ENCODE measurements at places on chromosomes 16 and 17. TPM values are rescaled to one million over a fixed set of nuclear protein-coding genes. Genes with fewer than 3 reads are reported as not detected.
A peak's percentile ranks its signal among the peaks of the same experiment; 100 is the strongest.

- peak; percentile 98 for DNase-seq
These were observed at the start of gene ZCCHC14 for GRCh38 chr16:87492721-87493607. TSS of gene ZCCHC14 (minus strand) at chr16:87493024. CDS start at chr16:87492238, 786 bp downstream.

The OR3A3 gene
- total RNA-seq, result not detected

DNA sequence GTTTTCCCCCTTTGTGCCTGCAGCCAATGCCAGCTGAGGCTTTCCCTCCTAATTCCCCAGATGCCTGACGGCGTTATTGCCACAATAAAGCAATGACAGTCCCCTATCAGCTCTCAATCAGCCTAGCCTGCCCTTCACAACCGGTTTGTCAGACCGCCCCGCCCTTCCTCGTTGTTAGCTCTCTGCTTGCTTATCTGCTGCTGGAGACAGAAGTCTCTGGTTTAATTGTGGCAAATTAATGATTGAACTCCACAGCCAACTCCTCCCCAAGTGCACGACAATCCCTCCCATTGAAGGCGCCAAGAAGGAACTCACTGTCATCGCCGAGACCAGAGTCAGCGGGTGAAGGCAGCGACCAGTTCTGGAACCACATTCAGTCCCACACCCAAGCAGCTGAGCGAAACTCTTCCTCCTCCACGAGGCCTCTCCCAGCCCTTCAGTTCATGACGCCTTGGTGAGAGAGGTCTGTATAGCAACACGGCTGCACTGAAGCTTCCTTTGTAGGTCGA is 474.4 kb downstream of the SLC39A11 start:
- DNase-seq, result no peak

DNA sequence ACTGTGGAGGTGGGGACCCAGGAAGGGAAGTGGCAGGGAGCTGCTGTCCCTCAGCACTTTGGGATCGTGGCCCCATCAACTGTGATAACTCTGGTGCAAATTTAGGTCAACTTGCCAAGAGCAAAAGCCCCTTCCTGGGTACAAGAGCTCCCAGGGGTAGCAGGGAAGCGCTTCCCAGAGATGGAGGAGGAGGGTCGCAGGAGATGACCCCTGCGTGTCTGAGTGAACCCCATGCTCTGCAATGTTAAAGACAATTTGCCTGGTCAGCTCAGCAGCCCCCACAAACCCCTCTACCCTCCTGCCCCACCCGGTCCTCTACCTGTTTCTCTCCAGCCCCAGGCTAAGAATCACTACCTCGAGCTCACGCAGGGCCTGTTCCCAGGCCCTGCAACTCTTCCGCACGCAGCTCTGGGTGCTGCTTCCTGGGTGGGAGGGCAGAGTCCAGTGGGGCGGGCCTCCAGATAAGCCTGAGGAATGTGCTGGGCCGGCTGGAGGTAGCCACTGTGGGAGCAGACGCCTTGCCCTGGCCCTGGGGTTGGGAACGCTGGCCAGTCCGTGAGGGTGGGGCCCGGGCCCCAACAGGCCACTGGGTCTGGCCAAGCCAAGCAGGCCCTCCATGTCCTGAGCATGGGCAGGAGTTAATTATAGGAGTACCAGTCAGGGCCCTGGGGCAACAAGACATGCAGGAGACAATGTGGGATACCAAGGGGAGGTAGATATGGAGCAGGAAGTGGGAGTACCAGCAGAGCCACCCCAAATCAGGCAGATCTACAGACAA is 6.1 kb downstream of the DOK4 start:
- DNase-seq, result peak; percentile 54

GRCh38 chr17:80910043-80910442 is 81.6 kb upstream of the CHMP6 start:
- no peak for DNase-seq

DNA sequence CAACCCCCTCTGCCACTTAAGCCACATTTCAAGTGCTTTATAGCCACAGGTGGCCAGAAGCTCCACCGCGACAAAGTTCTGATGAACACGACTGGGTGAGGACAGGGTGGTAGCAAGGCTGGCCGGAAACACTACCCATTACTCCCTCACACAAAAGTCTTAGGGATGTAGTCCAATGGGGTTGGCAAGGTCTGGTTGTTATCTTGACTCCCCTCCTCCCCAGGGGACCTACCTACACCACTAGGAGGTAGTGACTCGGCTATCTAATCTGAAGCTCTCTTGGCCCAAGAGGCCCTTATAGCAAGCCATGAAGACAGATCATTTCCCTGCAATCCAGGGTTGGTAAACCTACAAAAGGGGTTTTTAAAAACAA is 8.4 kb downstream of the LITAFD start:
- DNase-seq, result no peak

DNA sequence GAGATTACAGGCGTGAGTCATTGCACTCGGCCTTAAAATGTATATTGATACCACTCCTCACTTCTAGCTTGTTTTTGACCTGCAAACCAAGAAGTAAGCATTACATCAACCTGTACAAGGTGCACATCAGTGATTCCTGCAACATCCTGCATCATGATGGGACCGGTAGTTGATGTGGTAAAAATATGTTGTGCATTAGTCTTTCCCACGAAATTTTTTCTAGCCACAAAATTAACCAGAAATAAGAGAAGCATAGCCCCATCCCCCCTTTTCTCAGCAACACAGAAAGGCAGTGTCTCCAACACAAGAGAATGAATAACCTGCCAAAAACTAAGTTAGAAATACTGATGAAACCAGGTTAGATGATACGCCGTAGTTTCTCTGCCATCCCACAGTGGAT is 21.1 kb upstream of the NSMCE1 start:
- no peak for DNase-seq

DNA sequence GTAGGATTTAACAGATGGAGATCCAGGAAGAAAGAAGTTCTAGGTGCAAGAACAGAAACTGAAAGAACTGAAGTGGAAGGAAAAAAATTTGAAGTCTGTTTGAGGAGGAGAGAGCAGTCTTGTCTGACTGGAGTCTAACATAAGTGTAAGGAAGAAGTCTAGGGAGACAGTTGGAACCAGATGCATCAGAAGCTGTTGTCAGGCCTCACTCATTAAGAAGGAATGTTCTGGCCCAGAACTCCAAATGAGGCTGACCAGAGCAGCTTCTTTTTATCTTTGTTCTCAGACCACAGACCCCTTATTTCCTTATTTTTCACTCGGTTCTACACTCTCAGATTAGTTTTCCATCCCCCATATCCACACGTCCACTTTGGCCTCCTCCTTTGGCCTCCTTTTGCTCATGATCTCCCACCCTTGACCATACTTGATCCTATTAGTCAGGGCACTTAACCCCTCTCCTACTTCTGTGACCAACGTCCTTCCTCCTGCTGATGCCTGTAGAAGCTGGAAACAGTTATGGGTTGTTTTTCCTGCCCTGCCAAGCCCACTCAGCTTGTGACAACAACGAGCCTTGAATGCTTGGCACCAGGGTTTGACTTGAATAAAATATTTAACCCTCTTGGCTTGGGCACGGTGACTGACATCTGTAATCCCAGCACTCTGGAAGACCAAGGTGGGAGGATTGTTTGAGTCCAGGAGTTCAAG is 7.0 kb upstream of the MYH2 start:
- no peak for DNase-seq

DNA sequence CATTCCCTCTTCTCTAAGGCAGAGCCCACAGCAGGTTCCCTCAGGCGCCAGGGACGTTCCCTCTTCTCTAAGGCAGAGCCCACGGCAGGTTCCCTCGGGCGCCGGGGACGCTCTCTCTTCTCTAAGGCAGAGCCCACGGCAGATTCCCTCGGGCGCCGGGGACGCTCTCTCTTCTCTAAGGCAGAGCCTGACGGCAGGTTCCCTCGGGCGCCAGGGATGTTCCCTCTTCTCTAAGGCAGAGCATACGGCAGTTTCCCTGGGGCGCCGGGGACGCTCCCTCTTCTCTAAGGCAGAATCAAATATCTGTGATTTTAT is 24.3 kb downstream of the ACSF3 start:
- DNase-seq, result no peak

The TNK1 gene
- total RNA-seq, result 0.05 TPM

- no peak for DNase-seq
These were observed 20.9 kb upstream of the MPO start for GRCh38 chr17:58301504-58302150.

The EXOC3L1 gene
- 2.2 TPM for total RNA-seq

DNA sequence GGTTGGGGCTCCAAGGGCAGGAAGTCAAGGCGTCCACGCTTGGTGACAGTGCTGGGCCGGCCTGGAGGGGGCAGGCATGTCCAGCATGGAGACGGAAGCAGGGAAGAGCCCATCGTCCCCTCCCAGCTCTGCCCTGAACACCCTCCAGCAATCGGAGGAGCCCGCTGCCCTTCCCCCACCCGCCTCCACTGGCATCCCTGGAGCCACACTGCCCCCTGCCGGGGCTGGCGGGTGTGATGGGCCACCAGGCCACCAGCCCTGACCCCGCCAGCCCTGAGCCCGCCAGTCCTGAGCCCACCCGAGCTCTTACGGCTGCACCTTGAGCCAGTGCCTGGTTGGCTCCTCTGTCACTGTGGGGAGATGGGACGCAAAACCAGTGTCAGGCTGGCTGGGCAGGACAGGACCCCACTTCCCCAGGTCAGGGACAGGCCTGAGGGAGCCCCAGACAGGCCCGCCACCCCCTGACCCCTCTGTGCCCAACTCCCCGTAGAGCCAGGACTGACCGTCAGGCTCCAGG is 4.1 kb upstream of the CDH15 start:
- peak; percentile 94 for DNase-seq

The RRN3 gene
- total RNA-seq, result 28.4 TPM

The SSH2 gene
- total RNA-seq, result 14.1 TPM

GRCh38 chr17:75720656-75721462 is at the start of gene ITGB4:
TSS of gene ITGB4 (plus strand) at chr17:75721459. CDS start at chr17:75724704, 3,245 bp downstream.
- DNase-seq, result no peak

DNA sequence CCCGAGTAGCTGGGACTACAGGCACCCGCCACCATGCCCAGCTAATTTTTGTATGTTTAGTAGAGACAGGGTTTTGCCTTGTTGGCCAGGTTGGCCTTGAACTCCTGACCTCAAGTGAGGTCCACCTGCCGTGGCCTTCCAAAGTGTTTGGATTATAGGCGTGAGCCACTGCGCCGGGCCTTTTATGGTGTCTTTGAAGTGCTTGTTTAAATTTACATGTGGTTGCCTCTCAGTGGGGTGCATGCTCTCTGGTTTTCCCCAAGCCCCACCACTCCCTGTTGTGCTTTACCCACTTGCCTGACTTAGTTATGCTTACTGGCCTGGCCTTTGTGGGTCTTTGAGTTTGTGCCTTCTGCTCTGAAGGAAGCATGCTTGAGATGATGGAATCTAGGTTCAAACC is 132.0 kb downstream of the PRKCB start:
- DNase-seq, result no peak

- DNase-seq, result no peak
These were observed 987 bp upstream of the HASPIN start for GRCh38 chr17:3722716-3723115.

- peak; percentile 70 for DNase-seq
These were observed 973 bp upstream of the UBTF start for GRCh38 chr17:44220213-44221083.

The SNX20 gene
- total RNA-seq, result 3.5 TPM

The TBC1D10B gene
- total RNA-seq, result 16.1 TPM

DNA sequence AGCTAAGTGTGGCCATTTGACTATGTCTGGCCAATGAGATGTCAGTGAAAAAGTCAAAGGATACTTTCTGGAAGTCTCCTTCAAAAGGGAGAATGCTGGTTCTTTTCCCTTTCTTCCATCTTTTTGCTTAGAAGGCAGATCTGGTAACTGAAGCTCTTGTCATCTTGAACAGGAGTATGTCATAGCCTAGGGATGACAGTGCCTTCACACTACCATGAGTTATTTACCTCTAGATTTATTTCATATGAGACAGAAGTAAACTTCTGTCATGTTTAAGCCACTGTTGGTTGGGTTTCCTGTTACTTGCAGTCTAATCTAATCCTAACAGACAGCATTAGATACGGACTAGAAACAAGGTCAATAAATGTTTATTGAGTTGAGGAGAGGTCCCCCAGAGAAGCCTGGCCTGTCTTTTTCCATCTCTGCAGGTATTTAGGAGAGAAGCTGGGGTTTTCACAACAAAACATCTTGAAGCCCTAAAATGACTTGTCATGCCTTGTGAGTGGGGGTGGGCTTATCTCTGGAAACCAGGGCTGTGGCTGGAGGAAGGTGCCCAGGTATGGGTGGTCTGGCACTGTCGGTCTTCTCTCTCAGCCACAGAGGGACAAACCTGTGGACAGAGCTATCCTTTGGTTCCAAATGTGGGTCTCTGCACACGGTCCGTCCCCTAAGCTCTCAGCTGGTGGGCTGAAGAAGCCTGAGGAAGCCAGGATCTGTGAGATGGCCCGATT is 28.5 kb downstream of the TMEM98 start:
- DNase-seq, result no peak

The NPIPA3 gene
- total RNA-seq, result 0.75 TPM

The SPN gene
- 31.2 TPM for total RNA-seq

- DNase-seq, result no peak
These were observed 81.8 kb downstream of the SPACA3 start for GRCh38 chr17:33073416-33073815.

- no peak for DNase-seq
These were observed 9.4 kb downstream of the MAP3K14 start for GRCh38 chr17:45307290-45308015.

- no peak for DNase-seq
These were observed 41.7 kb downstream of the SMPD3 start for GRCh38 chr16:68406458-68407152.

DNA sequence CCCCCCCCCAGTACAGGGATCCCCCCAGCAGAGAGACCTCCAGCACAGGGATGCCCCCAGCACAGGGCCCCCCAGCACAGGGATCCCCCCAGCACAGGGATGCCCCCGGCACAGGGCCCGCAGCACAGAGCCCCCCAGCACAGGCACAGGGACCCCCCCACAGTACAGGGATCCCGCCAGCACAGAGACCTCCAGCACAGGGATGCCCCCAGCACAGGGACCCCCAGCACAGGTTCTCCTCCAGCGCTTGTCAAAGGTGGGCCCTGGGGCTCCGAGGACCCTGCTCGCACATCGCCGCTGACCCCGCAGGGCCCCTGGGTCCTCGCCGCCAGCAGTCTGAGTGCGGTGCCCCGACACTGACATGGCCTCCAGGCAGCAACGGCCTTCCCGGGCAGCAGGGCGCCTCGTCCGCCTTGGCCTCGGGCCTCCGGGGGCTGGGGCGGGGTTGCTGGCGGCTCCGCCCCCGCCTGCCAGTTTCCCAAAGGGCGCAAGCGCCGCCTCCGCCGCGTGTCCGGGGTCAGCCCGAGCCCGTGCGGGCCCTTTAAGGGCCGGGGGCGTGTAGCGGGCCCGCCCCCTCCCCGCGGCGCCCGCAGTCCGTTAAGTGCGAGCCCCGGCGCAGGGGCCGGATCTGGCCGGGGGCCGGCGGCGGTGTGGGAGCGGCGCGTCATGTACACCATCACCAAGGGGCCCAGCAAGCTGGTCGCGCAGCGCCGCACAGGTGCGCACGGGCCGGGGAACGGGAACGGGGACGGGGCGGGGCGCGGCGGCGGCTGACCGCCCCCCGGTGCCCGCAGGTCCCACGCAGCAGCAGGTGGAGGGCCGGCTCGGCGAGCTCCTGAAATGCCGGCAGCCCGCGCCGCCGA is at the start of gene MCRIP2:
TSS of gene MCRIP2 (plus strand) at position 503 of the 863 bp plus-strand sequence. CDS start at position 667, 164 bp downstream.
- peak; percentile 85 for DNase-seq

The KCTD19 gene
- 0.28 TPM for total RNA-seq

The ALDOA gene
- 99.3 TPM for total RNA-seq

GRCh38 chr16:24164416-24164815 is 91.7 kb upstream of the CACNG3 start:
- no peak for DNase-seq

The CACNB1 gene
- 0.05 TPM for total RNA-seq

The KRT36 gene
- 0.05 TPM for total RNA-seq

GRCh38 chr17:4331614-4332013 is 34.9 kb downstream of the UBE2G1 start:
- DNase-seq, result no peak

All from liver (tissue), 10 donors.